ENCODE measurements at places on chromosomes 5 and 9.

- no peak for DNase-seq
These were observed 274.3 kb downstream of the HTR1A start for GRCh38 chr5:63687854-63688516.

GRCh38 chr5:139651853-139652787 lies 4.0 kb downstream of the CXXC5 start:
- no peak for DNase-seq

GRCh38 chr9:117074784-117075520 lies 339.9 kb downstream of the ASTN2 start:
- no peak for DNase-seq

GRCh38 chr5:133423618-133424282 lies 188.6 kb downstream of the FSTL4 start:
- DNase-seq, result peak; percentile 32

GRCh38 chr5:35336230-35336629 lies 105.9 kb upstream of the PRLR start:
- no peak for DNase-seq

DNA sequence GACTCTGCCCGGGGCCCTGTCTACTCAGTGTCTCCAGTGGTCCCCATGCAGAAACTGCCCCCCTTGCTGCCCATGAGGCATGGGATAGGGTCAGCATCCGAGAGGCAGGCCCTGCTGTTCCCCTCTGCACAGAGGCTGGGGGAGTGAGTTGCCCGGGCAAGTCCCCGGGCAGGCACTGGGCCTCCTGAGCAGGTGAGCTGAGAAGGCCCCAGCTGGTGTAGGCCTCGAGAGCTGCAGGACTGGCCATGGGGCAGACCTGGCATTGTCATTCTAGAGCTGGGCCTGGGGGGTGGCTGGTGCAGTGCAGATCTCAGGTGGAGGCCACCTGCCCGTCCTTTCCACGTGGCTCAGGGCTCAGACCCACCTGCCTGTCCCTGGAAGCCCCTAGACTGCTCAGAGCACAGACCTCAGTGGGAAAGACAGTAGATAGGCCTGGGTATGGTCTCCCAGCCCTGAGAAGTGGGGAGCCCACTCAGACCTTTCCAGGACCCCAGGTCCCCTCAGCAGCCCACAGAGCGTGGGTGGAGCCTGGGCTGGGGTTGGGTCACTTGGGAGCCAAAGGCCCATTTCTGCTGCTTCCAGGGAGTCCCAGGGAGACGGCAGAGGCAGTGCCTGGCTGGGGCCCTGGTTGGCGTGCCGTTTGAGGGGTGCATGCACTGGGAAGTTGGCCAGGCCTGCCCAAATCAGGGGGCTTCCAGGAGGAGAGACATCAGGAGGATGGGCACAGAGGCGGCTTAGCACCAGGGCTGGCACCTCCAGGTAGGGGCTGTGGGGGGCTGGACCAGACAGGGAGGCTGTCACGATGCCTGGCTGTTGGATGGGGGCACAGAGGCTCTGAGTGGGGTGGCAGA lies 4.8 kb upstream of the NOTCH1 start:
- DNase-seq, result no peak

DNA sequence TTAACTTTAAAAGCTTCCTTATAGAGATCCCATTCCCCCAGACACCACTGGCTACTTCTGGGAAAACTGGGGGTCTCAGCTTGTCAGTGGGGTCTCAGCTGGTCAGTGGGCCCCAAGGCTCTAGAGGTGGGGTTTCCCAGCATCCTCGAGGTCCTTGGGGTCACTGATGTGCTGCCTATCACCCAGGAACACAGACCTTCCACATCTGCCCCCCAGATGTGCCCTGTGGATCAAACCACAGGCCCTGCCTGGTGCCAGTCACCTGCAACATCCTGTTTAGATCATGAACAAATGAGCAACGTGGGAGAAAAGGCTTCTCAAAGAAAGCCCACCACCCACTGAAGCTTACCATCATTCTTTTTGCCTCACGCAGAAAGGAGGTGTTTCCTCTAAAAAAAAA lies 165.6 kb upstream of the FSTL4 start:
- DNase-seq, result no peak

- DNase-seq, result no peak
These were observed 25.2 kb downstream of the WNK2 start for GRCh38 chr9:93209097-93209496.

- DNase-seq, result no peak
These were observed 86.9 kb downstream of the ATG10 start for GRCh38 chr5:82058710-82059109.

DNA sequence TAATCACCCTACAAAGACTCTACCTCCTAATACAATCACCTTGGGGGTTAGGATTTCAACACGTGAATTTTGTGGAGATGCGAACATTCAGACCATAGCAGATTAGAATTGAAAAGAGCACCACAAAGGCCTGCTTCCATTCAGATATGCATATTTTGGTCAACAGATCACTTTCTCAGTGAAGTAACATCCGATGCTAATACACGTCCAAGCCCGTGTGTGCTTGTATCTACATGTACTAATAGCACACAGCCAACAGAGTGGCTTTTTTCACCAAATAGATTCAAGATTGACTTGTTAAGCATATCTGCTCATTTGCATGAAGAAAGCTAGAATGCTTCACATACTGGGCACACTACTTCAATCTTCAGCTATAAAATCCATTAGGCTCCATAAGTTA lies 35.6 kb upstream of the SSBP2 start:
- DNase-seq, result no peak

GRCh38 chr9:124741662-124742061 lies 29.4 kb downstream of the NR6A1 start:
- no peak for DNase-seq

DNA sequence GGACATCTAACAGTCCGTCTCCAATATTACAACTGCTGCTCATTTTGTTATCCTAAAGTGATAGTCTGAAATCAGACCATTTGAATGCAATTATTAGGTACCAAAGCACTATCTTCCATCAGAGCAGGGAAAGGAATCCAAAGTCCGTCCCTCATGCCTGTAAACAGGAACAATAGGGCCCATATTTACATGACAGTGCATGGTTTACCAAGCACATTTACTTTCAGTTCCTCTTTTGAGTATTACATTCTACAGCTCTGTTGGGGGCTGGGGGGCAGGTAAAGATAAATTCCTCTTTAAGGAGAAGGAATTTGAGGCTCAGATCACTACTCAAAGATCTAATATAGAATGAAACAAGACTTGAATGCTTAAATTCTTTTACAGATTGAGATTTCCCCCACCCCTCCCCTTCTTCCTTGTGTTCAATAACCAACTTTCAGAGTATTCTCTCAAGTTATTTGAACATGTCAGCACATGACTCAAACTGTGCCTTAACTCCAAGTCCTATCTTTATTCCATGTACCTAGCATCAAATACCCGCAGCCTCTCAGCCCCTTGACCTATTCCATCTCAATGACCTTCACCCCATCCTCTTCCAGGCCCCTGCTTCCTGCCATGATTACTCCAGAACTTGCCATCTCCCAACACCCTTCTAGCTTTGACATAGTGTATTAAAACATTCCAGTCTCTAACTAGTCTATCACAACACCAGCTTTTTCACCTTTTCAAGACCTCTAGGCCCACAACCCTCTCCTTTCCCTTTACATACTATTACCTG lies 71.0 kb downstream of the BRINP1 start:
- DNase-seq, result no peak

GRCh38 chr5:33425314-33425713 lies 15.5 kb upstream of the TARS1 start:
- DNase-seq, result no peak

- no peak for DNase-seq
These were observed 115.7 kb downstream of the FRMD3 start for GRCh38 chr9:83422527-83422926.

DNA sequence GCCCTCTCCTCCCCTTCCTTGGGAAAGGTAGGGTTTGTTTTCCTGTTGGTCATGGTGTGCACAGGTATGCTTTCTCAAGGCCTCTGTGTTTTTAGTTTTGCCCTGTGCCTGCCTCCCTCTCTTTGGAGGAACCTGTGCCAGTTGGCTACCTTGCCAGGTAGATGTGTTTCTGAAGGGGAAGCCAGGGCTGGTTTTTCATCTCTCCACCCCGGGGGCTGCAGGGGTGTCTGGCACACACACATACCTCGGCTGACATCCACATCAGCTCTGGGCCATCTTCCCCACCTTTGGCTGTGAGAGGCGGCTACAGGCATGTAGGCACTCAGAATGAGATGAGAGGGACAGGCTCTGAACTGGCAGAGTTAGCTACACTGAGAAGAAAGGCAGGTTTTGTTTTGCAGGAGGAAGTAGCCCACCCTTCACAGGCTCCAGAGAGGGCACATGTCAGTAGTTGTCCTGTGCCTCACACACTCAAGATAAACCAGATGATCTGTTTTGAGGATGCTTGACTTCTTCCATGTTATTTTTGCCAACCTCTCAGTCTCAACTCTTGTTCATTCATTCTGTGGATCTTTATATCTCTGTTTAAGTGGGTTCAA lies 9.7 kb downstream of the RGMB start:
- DNase-seq, result no peak

- no peak for DNase-seq
These were observed 227.5 kb downstream of the CACNA1B start for GRCh38 chr9:138105123-138105415.

DNA sequence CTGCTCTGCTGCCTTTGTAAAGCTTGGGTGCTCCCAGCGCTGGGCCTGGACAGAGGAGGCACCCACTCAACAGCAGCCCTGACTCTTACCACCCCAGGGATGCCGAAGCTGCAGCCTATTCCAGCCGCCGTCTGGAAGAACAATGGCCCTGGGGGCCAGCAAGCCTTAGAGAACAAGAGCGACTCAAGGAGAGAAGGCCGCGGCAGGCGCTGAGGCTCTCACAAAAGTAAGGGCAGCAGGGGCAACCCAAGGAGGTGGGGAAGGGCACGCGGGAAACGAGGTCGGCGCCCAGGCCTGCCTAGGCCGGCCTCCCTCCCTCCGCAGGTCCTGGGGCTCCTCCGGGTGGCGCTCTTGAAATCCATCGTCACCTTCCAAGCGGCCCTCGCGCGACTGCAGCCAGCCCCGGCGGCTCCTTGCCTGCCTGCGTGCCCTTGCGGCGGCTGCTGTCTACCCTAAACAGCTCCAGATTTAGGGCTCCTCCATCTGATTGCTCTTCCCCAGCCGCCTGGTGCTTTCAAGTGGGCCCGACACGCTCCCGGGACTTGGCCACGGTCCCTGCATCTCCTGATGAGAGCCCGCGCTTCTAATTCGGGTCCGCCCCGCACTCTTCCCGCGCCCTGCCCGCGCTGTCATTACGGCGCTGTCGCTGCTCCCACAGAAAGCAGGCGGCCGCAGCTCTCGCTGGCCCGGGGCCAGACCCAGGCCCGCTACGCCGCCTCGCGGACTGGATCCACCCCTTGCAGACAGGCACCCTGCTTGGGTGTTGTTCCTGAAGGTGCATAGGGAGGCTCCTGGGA lies 213.3 kb downstream of the SEMA6A start:
- DNase-seq, result no peak

DNA sequence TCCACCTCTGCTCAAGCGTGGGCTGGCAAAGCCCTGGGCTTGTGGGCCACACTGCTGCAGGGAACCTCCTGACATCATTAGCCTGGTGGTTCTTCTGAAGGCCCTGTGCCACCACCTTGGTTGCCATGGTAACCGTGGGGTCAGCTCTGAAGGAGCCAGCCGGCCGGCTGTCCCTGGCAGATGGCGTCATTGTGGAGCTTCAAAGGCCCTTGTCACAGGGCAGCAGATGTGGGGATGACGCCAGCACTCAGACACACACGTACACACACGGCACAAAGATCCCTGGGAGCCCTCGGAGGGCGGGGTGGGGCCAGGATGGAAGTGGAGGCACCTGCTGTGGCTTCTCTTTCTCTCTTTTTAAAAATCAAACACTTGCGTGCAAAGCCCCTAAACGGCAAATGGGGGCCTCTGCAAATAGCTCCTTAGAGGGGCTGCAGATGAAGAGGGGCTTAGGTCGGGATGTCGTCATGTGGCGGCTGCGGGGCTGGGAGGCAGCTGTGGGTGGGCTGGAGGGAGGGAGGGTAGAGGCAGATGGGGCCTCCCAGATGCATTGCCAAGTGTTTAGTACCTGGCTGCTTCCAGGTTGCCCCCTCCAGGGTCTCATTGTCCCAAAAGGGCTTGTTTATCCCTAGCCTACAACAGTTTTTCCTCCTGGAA lies 19.5 kb upstream of the RPL26L1 start:
- no peak for DNase-seq

GRCh38 chr5:40999142-40999541 lies 72.0 kb downstream of the MROH2B start:
- DNase-seq, result no peak

DNA sequence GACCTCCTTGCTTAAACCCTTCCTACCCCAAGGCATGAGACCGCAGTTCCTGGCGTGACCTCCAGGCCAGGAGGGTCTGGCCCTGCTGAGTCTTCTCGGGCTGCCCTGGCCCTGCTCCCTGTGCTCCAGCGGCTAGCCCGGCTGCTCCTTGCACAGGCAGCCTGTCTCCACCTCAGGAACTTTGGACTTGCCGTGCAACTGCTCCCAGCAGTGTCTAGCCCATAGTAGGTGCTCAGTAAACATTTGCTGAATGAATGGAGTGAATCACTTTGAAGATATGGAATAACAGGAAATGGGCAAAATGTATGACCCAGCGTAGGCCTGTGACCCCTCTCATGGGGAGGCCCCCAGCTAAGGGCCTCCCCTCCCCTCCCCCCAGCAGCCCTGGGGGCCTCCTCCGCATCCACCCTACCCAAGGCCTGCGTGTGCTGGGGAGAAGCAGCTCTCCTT lies 127.1 kb downstream of the ZNF354C start:
- no peak for DNase-seq

- DNase-seq, result no peak
These were observed 232.2 kb upstream of the SEMA6A start for GRCh38 chr5:116806836-116807235.

- no peak for DNase-seq
These were observed 171.0 kb downstream of the DAB2IP start for GRCh38 chr9:121822093-121823085.

- no peak for DNase-seq
These were observed 13.4 kb downstream of the TGFBI start for GRCh38 chr5:136042156-136042555.

GRCh38 chr5:36842087-36842486 lies 34.5 kb upstream of the NIPBL start:
- no peak for DNase-seq

GRCh38 chr9:104092875-104093600 lies 1.1 kb upstream of the SMC2 start:
- DNase-seq, result no peak

- peak; percentile 23 for DNase-seq
These were observed 624 bp upstream of the RETREG1 start for GRCh38 chr5:16617274-16617968.

- no peak for DNase-seq
These were observed 110.5 kb upstream of the LRRTM2 start for GRCh38 chr5:138985683-138986082.

GRCh38 chr9:38694676-38695075 lies 25.3 kb downstream of the FAM240B start:
- no peak for DNase-seq

- no peak for DNase-seq
These were observed 1.1 kb upstream of the ANXA2R start for GRCh38 chr5:43041110-43041668.

DNA sequence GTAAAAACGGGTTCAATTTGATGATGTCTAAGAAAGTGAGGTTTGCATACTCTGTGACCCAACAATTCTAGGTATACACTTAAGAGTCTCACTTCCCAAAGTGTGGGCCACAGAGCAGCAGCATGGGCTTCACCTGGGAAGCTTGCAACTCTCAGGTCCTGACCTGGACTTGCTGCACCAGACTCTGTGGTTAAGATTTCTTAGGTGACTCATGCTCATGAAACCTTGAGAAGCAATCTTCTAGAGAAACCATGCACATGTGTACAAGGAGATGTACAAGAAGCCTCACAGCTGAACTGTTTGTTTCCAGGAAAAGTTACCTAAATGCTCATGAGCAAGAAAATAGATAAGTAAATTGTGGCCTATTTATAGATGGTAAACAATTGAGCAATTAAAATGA lies 30.0 kb downstream of the DNAJC21 start:
- no peak for DNase-seq

GRCh38 chr9:77649109-77649812 lies 1.1 kb upstream of the GNA14 start:
- no peak for DNase-seq
